Stimulated activated naive B cell treated with anti-CD40 and anti-IgM and Interleukin-4, amounts not matched to agents 10 μg/mL and 1 μg/mL and 100 μg/mL, for 72 hours (primary cell): ENCODE measurements at places on chromosomes 4 and X.

DNA sequence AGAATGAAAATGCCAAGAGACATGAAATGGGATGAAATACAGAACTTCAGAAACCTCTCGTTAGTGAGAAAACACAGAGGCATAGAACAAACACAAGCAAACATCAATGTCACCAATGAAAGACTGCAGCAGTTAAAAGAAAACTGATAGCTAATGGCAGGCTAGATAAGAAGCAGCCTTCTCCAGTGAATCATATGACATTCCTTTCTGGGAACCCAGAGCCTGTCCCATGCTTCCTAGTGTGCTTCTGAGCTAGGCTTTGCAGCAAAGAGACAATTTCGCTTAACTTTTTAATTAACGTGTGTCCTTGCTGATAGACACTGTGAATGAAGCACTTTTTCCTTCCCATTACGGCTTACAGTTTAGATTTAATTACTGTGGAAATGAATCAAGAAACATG lies 444.6 kb downstream of the IL15 start:
- DNase-seq: no peak

- DNase-seq: no peak
Measured at GRCh38 chrX:127124871-127125270, 305.3 kb downstream of the PRR32 start.

DNA sequence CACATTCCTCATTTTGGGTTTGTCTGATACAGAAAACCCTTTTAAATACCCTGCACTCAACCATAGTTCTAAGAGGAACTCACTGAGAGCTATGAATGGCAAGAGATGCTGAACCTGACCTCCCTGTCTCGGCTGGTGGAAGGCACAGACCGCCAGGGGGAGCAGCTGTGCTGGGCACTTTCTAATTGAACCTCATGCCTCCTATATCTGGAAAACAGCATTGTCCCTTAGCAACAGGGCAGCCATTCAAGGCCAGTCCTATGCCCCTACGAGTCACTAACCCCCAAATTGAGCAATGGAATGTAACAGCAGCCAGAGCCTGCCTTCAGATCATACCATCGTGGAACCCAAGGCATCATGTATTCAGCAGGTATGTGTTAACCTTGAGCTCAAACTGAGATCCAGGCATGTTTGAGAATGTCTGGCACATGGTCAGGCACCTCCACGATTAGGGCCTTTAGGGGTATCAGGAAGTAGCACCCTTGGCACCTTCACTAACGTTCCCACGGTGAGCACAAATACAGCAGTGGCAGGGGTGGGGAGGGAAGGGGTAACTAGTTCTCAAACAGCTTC lies 5.1 kb downstream of the USP27X start:
- DNase-seq: peak; percentile 25

GRCh38 chrX:54208531-54208930 lies 25.5 kb upstream of the FAM120C start:
- no peak for DNase-seq

DNA sequence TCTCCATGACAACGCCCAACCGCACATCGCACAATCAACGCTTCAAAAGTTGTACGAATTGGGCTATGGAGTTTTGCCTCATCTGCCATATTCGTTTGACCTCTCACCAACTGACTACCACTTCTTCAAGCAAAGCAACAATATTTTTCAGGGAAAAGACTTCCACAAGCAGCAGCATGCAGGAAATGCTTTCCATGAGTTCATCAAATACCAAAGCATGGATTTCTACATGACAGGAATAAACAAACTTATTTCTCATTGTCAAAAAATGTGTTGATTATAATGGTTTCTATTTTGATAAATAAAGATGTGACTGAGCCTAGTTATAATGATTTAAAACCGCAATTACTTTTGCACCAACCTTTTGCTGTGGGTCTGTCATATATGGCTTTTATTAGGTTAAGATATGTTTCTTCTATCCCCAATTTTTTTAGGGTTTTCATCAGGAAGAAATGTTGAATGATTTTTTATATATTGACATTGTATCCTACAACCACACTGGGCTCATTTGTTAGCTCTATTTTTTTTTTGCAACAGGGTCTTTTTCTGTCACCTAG lies 138.4 kb downstream of the PWWP3B start:
- DNase-seq: no peak

GRCh38 chr4:121400632-121401031 lies 19.8 kb upstream of the QRFPR start:
- DNase-seq: no peak

DNA sequence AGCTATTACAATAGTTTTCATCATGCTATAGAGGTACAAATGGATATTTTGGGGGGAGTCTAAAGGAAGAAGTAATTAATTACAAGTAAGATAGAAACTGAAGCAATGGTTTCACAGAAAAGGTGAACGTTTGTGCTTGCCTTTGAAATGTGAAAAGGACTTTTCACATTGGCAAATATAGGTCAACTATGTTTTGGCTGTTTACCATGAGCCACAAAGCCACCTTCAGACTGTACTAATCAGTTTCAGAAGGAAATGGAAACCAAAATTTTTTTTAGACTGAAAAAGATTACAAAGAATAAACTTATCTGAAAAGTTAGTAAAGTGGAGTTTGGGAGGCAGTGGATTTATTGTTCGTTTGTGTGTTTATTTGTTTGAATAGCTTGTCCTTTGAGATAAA lies 32.1 kb downstream of the SYTL5 start:
- DNase-seq: no peak

GRCh38 chr4:186192066-186192612 lies 772 bp downstream of the CYP4V2 start:
- DNase-seq: no peak

- no peak for DNase-seq
Measured at GRCh38 chrX:9665113-9665512, 100.5 kb downstream of the GPR143 start.

- DNase-seq: no peak
Measured at GRCh38 chr4:88107406-88108107, 50.9 kb downstream of the ABCG2 start.

- no peak for DNase-seq
Measured at GRCh38 chr4:174882317-174882992, 35.7 kb upstream of the ADAM29 start.

GRCh38 chr4:66956426-66956825 lies 588.9 kb downstream of the CENPC start:
- DNase-seq: no peak

GRCh38 chr4:3720466-3720865 lies 45.7 kb upstream of the ADRA2C start:
- no peak for DNase-seq

DNA sequence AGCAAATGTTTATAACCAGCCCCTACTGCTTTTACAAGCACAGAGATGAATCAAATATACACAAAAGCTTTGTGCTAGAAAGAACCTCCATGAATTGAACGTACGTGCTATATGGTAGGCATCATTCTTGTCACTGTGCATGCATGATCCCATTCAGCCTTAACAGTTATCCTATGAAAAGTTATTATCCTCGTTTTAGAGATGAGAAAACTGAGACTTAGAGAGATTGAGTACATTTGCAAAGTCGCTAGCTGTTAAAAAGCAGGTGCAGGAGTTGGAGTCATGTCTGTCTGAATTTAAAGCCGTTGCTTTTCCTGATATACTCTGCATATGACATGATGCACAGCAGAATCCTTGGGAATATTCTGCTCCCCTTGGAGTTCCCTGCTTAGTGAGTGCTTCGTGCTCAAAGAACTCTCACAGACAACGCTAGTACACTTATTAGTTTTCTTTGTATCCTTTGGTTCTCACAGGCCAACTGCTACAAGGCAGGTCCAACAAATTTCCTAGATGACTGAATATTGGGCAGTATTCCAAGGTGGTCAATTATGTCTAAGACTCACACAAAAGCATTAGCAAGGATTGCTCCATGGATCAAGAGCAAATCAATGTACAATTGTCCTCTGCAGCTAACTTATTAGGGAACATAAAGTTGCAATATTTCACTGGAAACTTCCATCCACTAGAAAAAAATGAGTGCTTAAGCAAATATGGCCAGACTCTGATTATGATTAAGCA lies 42.8 kb upstream of the TRIM2 start:
- no peak for DNase-seq

- no peak for DNase-seq
Measured at GRCh38 chr4:114607056-114607455, 8.4 kb downstream of the UGT8 start.

DNA sequence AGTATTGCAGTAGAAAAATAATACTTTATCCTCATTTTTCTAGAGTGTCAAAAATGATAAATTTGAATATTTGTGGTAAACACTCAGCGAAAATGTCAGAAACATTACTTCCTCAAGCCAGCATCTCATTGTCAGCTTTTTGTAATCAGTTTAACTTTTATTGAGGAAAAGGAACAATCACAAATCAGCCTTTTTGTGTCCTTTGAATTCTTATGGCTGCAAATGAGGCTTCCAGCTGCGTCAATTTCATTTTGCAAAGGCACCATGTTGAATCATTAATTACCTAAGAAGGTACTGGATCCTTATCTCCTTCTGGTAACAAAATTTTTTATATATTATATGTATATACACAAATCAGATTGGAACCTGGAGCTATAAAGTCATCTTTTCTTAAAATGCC lies 442.6 kb upstream of the CPEB2 start:
- no peak for DNase-seq

GRCh38 chr4:100833906-100834305 lies 316.1 kb upstream of the EMCN start:
- no peak for DNase-seq

GRCh38 chr4:111798840-111799239 lies 346.4 kb upstream of the FAM241A start:
- DNase-seq: no peak

DNA sequence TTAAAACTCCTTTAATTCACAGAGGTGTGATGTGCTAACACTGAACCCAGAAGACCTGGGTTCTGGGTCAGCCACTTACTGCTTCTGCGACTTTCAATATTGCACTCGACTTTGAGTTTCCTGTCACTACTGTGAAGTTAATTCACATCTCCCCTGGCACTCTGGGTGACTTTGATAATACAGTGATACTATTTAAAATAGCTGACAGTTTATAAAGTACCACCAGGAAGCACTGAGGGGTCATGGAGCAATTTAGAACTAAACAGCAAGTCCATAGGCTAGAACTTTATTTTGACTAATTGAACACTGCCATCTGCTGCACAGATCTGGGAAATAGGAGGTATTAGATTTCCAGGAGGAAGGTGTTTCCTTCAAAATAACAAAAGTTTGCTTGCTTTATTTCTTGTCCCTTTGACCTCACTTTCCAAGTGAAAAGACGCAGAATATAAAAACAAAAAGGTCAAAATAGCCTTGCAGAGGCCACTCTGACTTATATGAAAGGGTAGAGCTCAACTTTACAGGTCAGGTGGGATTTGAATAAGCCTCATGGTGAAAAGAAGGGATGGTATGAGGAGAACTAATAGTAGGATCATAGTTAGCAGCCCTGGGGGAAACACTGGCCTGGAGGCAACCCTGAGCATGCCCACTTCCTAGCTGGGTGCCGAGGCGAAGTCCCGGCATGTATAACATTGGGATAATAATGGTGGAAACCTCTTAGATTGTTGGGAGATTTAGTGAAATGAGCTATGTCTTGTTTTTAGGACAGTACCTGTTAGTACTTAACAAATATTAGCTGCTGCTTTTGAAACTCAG lies 53.4 kb downstream of the ZNF518B start:
- no peak for DNase-seq

GRCh38 chrX:17164941-17165340 lies 210.1 kb upstream of the NHS start:
- DNase-seq: no peak

DNA sequence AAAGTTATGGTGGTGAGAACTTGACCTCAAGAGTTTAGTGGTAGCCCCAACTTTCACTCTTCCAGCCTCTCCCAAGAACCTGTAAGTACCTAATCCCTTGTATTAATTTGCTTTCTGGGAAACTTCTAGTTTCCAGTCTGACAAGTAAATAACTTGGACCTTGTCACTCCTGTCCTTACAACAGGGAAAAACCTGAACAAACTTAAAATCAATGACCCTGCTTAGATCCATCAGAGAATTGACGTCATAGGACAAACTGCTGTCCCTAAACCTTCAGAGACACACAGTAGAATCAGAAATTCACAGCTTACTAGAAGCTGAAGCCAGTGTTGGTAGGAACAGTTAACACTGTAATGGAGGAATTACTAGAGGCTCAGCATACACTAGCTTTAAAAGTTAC lies 60.0 kb upstream of the DCLK2 start:
- DNase-seq: no peak

GRCh38 chrX:52425775-52426174 lies 57.0 kb downstream of the XAGE2 start:
- no peak for DNase-seq

GRCh38 chrX:153693216-153694086 lies 5.7 kb downstream of the SLC6A8 start:
- DNase-seq: no peak

GRCh38 chrX:143121477-143121876 lies 95.7 kb downstream of the SPANXN4 start:
- no peak for DNase-seq

DNA sequence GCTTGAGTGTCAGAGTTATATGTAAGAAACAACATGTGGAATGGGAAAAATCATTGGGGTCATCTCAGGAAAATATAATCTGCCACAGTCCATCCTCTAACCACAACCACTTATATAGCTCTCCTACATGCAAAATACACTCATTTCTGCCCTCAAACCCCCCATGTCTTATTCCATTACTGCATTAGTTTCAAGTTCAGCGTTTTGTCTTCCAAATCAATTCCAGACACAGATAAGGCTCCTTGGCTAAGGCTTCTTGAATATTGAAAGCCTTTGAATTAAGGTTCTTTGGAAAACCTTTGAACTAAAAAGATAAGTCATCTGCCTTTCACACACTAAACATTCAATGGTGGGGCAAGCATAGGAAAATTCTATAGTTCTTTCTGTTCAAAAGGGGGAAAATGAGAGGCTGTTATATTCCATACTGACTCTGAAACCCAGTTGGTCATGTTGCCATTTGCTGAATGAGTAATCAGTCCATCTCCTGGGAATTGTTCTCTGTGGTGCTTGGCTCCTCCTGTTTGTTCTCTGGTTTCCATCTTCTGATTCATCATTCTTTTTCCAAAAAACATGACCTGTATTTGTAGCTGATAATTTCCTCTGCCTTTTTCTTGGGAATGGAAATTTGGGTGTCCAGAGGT lies 218.7 kb downstream of the BMPR1B start:
- no peak for DNase-seq

DNA sequence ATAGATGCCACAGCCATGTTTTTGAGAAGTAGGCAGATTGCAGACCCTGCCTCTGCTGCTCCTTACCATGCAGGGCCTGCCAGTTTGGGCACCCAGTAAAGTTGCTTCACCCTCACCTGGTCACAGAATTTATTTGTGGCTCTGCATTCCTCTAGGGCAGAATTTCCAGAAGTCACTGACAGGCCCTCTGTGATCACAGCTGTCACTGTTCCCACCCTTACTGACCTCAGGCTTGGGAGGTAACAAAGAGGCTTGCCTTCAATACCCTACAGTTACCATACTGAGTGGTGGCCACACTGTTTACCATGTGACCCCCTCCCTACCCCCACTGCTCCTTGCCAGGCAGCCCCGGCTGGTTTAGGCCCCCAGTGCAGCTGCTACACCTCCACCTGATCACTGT lies 375.1 kb downstream of the SH3BGRL start:
- DNase-seq: no peak

DNA sequence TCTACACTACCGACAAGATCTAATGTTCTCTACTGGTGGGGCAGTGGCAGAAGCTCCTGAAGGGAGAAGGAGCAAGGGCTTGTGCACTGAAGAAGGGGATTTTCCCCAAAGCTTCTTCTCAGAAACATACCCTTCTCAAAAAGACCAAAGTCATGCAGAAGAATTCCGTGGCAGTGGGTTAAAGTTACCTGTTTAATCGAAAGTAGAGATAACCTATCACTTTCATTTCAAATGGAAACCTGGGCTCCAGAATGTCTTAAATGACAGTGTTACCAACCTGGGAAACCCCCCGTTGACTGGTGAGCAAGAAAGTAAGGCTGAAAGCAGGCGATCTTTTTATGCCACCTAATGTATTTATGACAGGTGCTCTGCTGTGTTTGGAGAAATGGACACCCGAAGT lies 92.5 kb upstream of the TEX13D start:
- DNase-seq: peak; percentile 6
